ENCODE measurements at places on chromosomes 3 and 15.

- DNase-seq = no peak
These were observed 110.5 kb upstream of the WNT5A start for GRCh38 chr3:55597641-55598040.

GRCh38 chr3:149752788-149753136, 473 bp upstream of the COMMD2 start:
- DNase-seq = no peak

GRCh38 chr15:63172851-63173451, 15.7 kb upstream of the RPS27L start:
- peak; percentile 75 for DNase-seq

- no peak for DNase-seq
These were observed 911.9 kb downstream of the FHIT start for GRCh38 chr3:60339304-60339703.

- peak; percentile 59 for DNase-seq
These were observed at the start of gene ZNF710 for GRCh38 chr15:90001062-90001682. ZNF710 (plus strand) TSS chr15:90001324; CDS start chr15:90067138, 65,814 bp downstream.

DNA sequence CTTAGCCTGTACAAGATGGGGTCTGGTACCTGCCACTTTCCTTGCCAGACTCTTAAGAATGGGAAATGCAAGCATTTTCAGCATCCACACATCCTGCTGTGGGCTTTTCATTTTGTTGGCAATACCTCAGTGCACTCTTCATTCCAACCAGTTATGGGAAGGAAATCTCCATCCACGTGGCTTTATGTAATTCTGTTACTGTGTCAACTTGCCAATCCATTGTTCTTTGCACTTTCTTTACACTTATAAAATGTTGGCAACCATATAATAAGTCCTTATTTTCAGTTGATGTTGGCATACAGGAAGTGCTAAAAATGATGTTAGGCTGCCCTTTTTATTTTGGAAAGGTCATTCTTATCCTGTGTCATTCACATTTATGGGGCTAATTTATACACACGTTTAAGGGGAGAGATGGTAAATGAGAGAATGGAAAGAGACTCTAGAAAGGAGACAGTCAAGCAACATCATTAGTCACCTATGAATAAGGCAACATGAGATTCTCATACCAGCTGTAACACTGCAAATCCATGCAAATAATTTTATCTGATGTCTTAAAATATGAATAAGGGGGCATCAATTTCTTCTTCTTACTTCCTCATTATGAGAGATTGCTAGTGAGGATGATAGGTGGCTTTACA, 238.7 kb downstream of the CHST2 start:
- DNase-seq = no peak

DNA sequence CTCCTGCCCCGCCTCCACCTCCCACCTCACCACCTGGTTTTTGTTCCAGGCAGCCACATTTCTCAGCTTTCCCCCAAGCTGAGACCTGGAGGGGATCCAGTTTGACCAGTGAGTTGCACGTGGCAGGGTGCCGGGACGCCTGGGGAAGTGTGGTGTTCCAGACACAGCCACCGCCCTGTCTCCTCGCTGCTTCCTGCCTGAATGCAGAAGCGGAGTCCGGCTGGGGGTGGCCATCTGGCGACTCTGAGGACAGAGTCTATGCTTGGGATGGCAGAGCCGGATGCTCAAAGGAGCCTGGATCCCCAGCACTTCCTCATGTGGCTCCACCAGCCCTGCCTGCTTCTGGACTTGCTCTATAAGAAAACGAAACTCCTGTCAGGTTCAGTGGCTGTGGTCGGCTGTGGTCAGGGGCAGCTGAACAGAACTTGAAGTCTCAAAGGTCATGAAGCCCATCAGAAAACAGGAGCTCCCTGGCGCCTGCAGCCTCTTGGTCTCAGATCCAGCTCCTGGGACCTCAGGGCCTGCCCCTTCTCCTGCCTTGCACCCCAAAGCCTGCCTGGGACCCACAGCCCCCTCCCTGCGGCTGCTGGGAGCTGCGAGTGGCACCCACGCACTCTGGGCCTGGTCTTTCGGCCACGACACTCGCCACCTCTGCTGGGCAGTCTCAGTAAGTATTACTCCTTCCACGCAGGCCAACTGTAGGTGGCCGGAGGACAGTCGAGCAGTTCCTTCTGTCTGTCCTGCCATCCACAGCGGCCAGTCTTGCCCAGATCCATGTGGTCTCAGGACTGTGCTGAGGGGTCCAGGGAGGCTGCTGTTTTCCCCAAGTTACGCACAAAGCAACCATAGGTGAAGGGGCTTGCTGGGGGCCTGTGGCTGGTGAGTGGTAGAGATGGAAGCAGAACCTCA, 112.8 kb upstream of the MEF2A start:
- DNase-seq = peak; percentile 71

DNA sequence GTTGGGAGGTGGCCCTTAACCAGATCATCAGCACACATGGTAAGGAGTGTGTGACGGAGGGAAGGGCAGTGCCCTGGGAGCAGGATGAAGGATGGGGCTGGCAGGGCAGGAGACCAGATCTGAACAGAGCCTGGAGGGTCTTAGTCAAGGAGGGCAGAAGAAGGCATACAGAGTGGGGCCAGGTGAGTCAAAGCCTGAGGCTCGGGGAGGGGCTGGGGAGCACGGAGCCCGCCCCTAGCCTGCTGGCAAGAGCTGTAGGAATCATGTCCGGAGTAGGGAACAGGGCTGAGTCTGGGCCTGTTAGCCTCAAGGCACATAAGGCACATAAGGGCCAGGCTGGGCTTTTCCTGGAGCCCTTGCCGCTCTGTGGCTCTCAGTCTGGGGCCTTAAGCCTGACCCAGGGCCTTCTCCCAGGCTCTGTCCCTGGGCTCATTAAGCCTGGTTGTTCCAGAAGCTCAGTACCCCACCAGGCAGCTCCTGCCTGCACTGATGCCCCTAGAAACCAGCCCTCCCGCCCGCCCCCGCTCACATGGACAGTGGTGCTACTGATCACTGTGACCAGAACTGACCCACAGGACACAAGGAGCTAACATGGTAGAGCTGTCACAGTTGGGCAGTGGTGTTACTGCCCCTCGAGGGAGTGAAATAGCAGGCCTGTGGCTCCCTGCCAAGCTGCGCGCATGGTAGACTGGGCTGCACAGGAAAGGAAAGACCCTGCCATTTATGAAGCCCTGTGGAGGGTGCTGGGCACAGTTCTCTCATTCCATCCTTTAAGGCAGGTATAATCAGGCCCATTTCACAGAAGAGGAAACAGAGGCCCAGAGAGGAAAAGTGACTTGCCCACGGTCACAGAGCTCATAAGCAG, 14.6 kb downstream of the ISG20 start:
- DNase-seq = no peak

GRCh38 chr15:29822100-29822683, at the start of gene TJP1:
TJP1 (minus strand) TSS chr15:29822468; CDS start chr15:29822028, 440 bp downstream.
- peak; percentile 78 for DNase-seq

- DNase-seq = peak; percentile 65
These were observed 27.4 kb downstream of the SCG5 start for GRCh38 chr15:32668942-32669341.

GRCh38 chr3:164222197-164222596, 856.1 kb downstream of the SI start:
- DNase-seq = peak; percentile 32

DNA sequence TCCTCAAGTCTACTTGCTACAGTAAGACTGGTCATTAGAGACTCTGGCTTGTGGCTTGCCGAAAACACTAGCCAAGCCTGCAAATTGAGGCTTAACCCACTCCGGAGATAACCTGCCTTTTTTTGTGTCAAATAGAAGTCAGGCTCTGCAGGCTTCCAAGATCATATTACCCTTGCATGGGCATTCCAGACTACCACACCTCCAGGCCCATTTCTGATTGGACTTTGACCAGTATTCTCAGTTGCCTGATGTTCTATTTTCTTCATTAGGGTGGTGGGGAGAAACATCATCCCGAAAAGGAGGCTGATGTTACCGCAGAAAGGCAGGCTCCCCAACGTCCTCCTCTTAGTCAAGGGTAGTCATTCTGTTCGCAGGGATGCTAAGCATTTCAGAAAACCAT, 68.1 kb upstream of the FOXP1 start:
- no peak for DNase-seq

DNA sequence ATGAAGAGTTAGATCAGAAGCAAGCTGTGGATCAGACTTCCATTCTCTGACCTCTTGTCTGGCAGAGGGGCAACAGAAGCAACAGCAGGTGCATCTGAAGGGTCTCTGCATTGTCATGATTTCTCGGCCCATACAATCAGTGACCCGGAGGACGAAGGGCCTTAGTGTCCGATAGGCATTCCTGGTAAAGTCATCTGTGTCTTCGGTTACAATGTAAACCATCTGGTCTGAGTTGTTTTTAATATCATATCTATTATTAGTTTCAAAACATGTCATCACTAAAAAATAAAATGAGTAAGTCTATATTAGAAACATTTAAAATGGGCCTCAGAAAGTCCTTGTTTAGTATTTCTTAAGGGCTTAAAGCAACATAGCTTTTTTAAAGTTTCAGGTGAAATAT, 38.8 kb upstream of the PLOD2 start:
- DNase-seq = no peak

- DNase-seq = no peak
These were observed 27.3 kb downstream of the CD276 start for GRCh38 chr15:73711526-73711925.

GRCh38 chr3:39548282-39548681, 80.8 kb downstream of the MOBP start:
- DNase-seq = no peak

- DNase-seq = no peak
These were observed 92.0 kb downstream of the TMEM108 start for GRCh38 chr3:133130168-133130567.

- no peak for DNase-seq
These were observed 910.0 kb upstream of the ROBO1 start for GRCh38 chr3:80677796-80678195.

GRCh38 chr3:174681784-174682183, 177.3 kb upstream of the NAALADL2 start:
- no peak for DNase-seq

DNA sequence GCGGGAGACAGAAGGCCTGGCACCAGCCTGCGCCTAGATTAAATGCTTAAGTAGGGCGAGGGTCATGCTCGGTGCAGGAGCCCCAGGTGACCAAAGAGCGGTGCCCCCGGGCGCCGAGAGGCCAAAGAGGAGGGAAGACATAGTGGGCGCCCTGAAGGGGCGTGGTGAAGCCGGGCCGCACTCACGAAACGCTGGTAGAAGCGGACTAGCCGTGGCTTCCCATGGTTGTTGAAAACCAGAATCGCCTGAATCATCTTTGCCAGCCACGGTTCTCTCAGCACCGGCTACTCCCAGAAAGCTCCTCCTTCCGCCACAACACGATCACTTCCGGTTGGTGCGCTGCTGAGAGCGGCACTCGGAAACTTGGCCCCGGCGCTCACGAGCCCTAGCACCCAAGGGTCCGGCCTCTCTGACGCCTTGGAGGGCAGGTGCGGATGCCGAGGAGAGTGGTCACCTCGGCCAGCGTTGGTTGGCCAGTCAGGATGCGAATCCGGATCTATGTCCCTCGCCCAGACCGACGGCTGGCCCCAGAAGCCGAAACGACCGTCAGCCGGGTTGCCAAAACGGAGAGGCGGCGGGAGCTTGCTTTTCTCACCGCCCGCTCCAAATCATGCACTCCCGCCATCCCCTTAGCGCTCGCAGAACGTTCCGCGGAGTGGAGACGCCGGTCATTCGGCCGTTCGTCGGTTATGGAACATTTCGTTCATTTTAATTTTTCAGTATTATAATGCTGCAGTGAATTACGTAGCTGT, at the start of gene AP3S2:
Gene AP3S2, minus strand, starts transcription at position 299 of the 752 bp plus-strand sequence. Its CDS starts 45 bp downstream, at position 254.
- DNase-seq = peak; percentile 90

GRCh38 chr15:59197454-59197853, 9.2 kb upstream of the LDHAL6B start:
- no peak for DNase-seq

DNA sequence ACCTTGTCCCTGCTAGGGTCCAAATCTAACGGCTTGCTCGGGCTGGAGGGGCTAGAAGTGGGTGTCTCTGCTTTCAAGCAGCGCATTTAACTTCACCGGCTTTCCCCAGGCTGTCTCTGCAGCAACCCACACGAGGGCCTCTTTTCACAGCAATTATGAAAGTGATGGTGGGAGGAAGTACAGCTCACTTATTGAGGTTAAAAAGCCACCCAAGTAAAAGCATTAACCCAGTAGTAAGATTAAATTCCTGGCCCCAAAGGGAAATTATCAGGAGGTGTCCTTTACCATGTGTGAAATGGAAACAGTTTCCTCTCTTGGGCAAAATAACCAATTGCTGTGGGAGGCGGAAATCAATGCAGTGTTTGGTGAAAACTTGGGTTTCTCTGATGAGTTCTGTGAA, 41.1 kb downstream of the NGRN start:
- DNase-seq = no peak

GRCh38 chr3:52529376-52530333, 4.0 kb downstream of the NT5DC2 start:
- no peak for DNase-seq

DNA sequence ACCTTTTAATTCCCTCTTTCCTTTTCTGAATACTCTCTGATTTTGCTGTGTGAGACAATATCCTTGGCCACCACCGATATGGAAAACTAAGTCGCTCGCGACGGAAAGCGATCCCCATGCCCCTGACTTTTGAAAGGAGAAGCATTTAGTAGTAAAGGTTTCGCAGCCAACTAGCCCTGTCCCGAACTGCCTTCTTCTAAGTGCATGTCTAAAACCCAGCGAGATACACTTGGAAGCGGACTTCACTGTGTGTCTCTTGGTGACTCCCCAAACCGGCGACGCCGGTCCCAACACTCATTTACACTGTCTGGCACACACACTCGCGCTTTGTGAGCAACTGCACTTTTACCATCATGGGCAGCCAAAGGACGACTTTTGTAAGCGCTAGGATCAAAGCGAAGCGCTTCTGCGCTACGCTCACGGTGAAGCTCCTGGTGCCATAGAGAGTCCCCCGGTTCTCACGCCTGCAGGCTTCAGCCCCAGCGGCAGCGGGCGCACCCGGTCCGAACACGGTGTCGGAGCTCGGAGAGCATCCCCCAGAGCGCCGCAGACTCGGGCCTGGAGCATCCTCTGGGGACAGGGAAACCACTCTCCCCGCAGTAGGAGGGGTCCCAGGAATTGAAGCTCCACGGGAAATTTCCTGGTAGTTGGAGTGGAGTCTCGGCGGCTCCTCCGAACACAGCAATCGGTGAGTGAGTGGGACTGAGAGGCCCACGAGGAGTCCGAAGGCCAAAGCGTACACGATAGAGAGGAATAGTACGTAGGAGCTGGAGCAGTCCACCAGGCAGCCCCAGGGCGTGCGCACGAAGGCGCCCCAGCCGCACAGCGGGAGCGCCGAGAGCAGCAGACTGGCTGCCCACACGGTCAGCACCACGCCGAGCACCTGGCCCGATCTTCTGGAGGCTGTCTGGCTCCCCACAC, 1.4 kb downstream of the GPR149 start:
- DNase-seq = peak; percentile 50

DNA sequence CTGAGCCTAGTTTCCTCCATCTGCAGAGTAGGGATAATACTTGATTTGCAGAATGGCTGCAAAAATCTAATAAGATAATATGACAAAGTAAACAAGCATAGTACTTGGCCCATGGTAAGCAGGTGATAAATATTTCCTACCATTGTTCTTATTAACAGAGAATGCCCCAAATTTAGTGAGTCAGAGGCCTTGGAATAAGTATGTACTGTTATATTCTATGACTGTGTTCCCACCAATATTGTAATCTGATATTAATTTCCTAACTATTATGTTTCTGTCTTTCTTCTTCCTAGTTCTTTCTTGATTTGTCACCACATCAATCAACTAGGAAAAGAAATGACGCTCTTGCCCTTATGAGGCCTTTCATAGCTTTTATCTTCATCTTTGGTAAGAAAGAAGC, 178.4 kb upstream of the SLC2A2 start:
- no peak for DNase-seq

Measured in WERI-Rb-1 (cell line).